Fibroblast of the aortic adventitia (primary cell): ENCODE measurements at places on chromosomes 3 and 15. TPM values are rescaled to one million over a fixed set of nuclear protein-coding genes. Genes with fewer than 3 reads are reported as not detected.

The ANO10 gene
- total RNA-seq, result 27.2 and 46.4 TPM in 2 replicates

The TTLL13 gene
- 0.09 TPM in 1 of 2 replicates, not detected in the other for total RNA-seq

The CIAO2A gene
- total RNA-seq, result 57.5 and 67.7 TPM in 2 replicates

The KCNMB2 gene
- 0.41 TPM in 1 of 2 replicates, not detected in the other for total RNA-seq

The GPR15 gene
- not detected in 2 replicates for total RNA-seq

The TMC3 gene
- total RNA-seq, result under 0.01 TPM in 1 of 2 replicates, not detected in the other

The KCNAB1 gene
- 3.3 and 9.2 TPM in 2 replicates for total RNA-seq

The STRIT1 gene
- not detected in 2 replicates for total RNA-seq

The NEO1 gene
- total RNA-seq, result 26.2 and 72.4 TPM in 2 replicates

The MYLK gene
- 73.8 and 74.7 TPM in 2 replicates for total RNA-seq

The MME gene
- 50.4 and 101 TPM in 2 replicates for total RNA-seq

The SH2D7 gene
- not detected in 2 replicates for total RNA-seq

The TMEM158 gene
- total RNA-seq, result 4.5 and 19.3 TPM in 2 replicates

The GABRR3 gene
- total RNA-seq, result not detected in 2 replicates

GRCh38 chr3:189698811-189699210 lies 67.6 kb downstream of the TP63 start:
- no peak for DNase-seq

GRCh38 chr15:87224404-87224803 lies 1032.1 kb downstream of the NTRK3 start:
- DNase-seq, result peak; percentile 69

DNA sequence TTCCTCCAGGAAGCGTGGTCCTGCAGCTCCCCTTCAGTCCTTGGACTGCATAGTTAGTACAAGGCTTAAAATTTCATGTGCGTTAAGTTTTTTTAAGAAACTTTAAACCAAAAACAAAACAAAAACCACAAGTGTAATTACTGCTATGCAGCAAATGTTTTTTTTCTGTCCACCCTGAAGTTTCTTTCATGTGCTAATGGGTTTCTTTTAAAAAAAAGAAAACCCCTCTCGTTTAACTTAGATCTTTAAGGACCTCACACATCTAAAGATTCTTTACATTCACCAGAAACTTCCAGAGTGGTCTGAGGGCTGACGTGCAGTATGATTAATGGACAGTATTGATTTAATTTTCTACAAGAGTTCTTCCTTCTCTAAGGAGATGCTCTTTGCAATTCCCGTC lies 72.0 kb upstream of the PYGO1 start:
- no peak for DNase-seq

- peak; percentile 7 for DNase-seq
Observed at GRCh38 chr3:112273536-112273935, 20.5 kb downstream of the SLC9C1 start.

DNA sequence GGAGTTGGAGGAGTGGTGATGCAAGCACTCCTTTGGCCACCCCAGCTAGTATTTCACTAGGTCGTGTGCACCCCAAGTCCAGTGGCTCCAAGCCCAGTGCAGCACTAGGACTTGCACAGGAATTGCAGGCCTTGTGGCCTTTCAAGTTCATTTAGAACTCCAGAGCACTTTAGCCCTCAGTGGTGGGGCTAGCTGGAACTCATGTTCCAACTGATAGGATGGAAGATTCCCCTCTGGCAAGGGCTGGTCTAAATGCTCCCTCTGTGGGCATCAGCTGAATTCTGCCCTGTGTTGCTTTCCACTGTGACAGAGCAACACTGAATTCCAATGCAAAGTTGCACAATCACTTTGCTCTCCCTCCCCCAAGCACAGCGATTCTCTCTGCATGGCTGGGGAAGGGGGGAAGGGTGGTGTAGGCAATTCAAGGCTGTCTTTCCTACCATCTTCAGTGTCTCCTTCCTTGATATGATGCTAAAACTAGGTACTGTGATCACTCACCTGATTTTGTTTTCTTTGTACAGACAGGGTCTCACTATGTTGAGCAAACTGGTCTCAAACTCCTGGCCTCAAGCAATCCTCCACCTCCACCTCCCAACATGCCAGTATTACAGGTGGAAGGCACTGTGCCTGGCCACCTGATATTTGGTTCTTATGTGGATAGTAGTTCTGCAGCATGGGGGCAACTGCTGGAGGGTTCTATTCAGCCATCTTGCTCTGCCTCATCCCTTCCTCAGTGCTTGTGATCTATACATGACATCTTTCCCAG lies 10.3 kb downstream of the USF3 start:
- peak; percentile 51 for DNase-seq

DNA sequence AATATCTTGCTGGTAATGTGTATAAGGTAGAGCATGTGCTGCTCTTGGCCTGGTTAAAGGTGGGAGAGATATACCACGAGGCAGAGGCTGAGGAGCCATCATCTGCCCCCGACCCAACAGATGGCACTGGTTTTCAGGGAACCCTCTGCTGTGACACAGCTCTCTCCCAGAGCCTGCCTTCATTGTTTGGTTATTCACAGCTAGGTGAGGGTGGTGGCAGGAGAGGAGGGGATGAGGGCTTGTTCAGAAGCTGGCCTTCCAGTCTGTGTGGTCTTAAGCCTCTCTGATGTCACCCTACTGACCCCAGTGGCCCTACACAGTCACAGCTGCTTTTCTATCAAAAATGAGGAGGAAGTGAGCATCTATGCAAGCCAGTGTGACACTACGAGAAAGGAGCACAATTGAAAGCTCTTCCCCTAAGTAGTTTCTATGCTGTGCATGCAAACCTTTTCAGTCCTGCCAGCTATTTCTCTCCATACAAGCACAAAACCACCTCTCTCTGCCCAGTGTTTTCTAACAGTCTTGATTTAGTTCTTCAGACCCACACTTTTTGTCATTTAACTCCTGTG lies 258.4 kb upstream of the AGTR1 start:
- no peak for DNase-seq

- no peak for DNase-seq
Observed at GRCh38 chr15:26197719-26198118, 334.6 kb upstream of the ATP10A start.

- no peak for DNase-seq
Observed at GRCh38 chr15:60052796-60053195, 48.7 kb downstream of the FOXB1 start.

- peak; percentile 89 for DNase-seq
Observed at GRCh38 chr3:56125358-56126005, 342.8 kb downstream of the ERC2 start.

DNA sequence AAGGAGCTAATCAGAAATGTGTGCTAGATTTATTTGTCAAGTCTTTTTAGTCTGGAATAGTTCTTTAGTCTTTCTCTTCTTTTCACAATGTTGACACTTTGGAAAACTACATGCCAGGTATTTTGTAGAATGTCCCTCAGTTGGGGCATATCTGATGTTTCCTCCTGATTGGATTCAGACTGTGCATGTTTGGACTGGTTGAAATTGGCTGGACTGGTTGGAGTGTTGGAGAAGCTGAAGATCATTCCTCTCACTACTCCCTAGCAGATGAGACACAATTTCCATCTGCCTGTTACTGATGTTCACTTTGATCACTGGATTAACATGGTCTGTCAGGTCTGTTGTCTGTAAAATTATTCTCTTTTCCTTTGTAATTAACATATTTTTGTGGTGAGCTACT lies 3.7 kb downstream of the NME9 start:
- DNase-seq, result no peak

DNA sequence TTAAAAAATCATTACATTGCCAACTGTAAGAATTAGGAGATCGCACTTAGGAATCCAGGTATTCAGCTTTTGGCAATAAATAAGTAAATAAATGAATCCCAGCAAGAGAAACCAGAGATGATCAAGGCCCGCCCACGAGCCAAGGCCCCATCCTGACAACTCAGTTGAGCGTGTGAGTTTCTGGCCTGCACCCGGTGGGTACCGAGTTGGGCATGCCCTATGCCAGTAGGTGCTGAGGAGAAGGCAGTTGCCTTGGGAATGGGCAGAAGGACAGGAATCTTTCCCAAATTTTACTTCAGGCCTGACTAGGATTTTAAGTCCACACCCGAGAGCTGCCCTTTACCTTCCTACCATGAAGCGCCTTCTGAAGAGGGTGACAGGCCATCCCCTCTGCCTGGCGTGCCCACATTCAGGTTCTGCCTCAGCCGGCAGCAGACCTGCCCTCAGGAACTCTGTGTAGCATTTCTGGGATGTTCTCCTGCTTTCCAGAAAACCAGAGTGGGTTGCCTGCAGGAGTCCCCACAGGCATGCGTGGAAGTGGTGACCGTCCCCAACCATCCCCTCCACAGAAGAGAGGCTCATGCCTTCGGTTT lies 99.3 kb upstream of the ALDH1A3 start:
- DNase-seq, result no peak

- DNase-seq, result no peak
Observed at GRCh38 chr3:67093305-67093704, 95.2 kb downstream of the KBTBD8 start.

DNA sequence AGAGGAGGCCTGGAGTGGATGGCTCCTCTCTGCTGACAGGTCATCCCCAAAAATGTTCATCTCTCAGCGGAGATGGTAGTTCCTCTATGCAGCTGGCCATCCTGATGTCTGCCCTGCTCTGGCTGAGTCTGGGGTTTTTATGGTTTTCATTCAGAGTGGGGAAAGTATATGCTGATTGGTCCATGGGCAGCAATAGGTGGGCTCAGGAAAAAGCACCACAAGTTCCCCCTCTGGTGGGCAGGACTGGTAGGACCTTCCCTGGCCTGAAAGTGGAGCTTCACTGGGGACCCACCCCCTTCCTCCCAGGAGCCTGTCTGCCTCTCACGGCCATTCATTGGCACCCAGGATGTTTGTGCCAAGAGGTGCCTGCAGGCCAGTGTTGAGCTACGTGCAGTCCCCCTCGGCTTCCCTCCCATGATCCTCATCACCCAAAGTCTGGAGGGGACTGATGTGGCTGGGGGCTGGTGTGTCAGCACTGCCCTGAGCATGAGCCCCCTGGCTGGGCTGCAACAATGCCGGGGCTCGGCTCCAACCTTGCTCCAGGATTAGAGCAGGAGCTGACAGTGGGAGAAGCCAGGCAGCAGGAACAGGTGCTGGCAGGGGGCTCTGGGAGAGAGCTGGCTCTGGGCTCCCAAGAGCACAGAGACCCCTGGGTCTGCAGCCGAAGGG lies 13.1 kb upstream of the BLOC1S6 start:
- DNase-seq, result peak; percentile 2

DNA sequence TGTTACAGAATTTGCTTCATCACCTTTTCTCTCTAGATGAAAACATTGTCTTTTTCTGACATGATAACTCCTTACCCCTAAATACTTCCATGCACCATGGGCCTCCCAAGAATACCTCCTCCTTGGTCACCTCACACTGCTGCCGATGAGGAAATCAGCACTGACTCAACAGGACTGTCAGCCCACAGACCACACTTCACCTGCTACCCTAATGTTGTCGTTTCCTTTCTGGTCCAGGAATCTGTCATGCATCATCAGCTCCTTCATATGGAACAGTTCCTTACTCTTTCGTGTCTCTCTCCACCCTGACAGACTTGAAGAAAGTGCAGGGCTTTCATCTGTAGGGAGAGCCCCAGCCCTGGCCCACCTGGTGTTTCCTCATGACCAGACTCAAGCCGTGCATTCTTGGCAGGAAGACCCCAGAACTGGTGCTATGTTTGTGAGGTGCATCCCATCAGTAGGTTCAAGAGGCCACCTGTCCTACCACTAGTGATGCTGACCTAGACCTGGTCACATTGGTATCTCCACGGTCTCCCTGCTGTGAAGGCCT lies 41.1 kb upstream of the PLXNA1 start:
- DNase-seq, result no peak

GRCh38 chr3:183158551-183159006 lies 4.0 kb downstream of the LAMP3 start:
- DNase-seq, result no peak

- no peak for DNase-seq
Observed at GRCh38 chr3:4409415-4409814, 57.7 kb downstream of the SUMF1 start.

GRCh38 chr15:70023064-70023768 lies 74.5 kb downstream of the TLE3 start:
- DNase-seq, result peak; percentile 64

- no peak for DNase-seq
Observed at GRCh38 chr3:146892041-146892440, 286.9 kb upstream of the PLSCR5 start.

- DNase-seq, result no peak
Observed at GRCh38 chr3:46221391-46221790, 13.3 kb upstream of the CCR1 start.

GRCh38 chr3:158057666-158058065 lies 48.6 kb downstream of the SHOX2 start:
- DNase-seq, result no peak

GRCh38 chr3:187136337-187136736 lies 3.0 kb downstream of the RPL39L start:
- no peak for DNase-seq

GRCh38 chr15:58065445-58066041 lies at the start of gene ALDH1A2:
Gene ALDH1A2 (minus strand): TSS chr15:58065711. CDS start chr15:58065650, 61 bp downstream.
- no peak for DNase-seq

DNA sequence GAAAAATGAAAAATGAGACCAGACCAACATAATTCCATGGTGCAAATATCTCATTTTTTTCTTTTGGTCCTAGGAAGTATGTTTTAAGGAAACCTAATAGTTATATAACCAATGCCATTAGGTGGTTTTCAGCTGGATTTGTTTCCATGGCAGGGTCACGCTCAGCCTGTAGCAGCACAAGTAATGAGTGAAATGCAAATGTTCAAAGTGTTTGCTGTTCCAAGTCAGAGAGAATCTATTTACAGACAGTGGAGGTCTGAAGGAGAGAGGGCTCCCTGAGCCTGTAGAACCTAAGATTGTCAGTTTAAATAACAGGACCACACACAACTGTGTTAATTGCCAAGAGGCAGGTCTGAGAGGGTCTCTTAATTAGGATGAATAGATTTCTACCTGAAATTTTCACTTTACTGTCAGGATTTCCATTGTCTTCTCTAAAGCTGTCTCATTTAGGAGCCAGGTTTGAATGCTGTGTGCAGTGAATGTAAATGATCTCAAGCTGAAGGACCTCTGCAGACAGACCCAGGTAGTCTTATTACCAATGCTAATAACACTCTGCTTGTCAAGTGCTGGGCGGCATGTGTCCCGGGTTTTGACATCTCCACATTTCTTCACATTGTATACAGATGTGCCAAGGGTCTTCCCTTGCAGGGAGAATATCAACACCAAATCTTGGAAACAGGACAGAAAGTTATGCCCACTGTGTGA lies 317.3 kb upstream of the NECTIN3 start:
- DNase-seq, result no peak

GRCh38 chr3:121231872-121232271 lies 313.9 kb downstream of the POLQ start:
- no peak for DNase-seq

GRCh38 chr3:152097120-152097519 lies 171.6 kb upstream of the MBNL1 start:
- DNase-seq, result no peak

DNA sequence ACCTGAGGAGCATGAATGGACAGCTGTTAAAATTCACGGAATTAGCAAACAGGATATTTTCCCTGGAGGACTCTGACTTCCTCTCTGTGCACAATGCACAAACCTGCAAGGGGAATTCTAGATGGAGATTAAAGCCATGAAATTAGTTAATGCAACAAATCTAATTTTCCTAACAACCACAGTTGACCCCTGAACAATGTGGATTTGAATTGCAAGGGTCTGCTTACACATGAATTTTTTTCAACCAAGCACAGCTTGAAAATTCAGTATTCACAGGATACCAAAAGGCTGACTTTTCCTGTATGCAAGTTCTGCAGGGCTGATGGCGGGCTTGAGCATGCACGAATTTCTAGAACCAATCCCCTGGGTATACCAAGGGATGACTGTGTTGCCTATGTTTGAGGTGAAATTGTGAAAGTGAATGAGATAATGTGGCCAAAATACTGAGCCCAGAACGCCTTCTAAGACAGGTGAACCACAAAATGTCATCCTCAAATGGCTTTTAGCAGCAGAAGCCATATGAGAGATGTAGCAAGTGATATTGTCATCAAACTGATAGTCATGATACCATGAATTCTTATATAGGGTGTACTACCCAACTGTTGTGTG lies 52.5 kb downstream of the COL8A1 start:
- no peak for DNase-seq

- no peak for DNase-seq
Observed at GRCh38 chr15:84098604-84099003, 137.0 kb upstream of the GOLGA6L4 start.
